ENCODE measurements at places on chromosomes 5 and 9.
A peak's percentile ranks its signal among the peaks of the same experiment; 100 is the strongest.

DNA sequence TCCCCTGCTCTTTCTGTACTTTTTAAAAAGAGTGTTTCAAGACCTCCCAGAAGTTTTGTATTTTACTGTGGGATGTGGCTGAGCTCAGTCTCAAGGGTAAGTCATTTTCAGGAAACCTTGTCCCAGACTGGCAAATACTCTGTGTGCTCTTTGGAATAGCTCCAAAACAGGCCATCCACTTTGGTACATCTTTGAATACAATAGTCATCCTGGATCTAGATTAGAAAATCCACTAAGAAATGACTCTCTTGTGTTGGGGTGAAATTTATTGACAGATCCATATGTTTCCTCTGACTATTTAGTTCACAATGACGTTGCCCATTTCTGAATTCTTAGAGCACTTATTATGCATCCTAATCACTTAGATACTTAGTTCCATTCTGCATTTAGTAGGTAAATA is 95.2 kb downstream of the PLCXD3 start:
- DNase-seq = no peak

GRCh38 chr9:123832858-123833650 is 96.9 kb downstream of the DENND1A start:
- DNase-seq = no peak

DNA sequence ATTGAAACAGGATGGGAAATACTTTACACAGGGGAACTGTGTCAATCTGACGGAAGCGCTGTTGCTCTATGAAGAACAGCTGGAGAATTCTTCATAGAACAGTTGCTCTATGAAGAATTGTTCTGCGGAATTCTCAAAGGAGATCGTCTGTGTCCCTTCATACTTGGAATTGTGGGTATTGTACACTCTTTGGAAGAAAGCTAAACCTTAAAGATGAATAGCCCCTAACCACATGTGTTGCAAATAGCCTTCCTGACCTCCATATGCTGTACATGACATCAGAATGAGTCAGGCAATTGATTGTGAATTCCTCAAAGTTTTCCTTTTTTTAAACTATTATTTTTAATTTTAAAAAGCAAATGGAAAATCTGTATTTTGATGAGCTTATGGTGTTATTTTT is 15.6 kb downstream of the NIM1K start:
- no peak for DNase-seq

GRCh38 chr9:129752900-129753729 is at the start of gene PTGES:
Gene PTGES (minus strand): TSS chr9:129753042. CDS start chr9:129753012, 30 bp downstream.
- DNase-seq = peak; percentile 36

- no peak for DNase-seq
Measured at GRCh38 chr9:135279385-135279784, 191.9 kb downstream of the OLFM1 start.

All from stimulated activated CD4-positive, alpha-beta T cell treated with anti-CD3 and anti-CD28 coated beads, Interleukin-4, amount 100 ng/mL, for 48 hours (primary cell).